ENCODE measurements at places on chromosomes 6 and 20.

DNA sequence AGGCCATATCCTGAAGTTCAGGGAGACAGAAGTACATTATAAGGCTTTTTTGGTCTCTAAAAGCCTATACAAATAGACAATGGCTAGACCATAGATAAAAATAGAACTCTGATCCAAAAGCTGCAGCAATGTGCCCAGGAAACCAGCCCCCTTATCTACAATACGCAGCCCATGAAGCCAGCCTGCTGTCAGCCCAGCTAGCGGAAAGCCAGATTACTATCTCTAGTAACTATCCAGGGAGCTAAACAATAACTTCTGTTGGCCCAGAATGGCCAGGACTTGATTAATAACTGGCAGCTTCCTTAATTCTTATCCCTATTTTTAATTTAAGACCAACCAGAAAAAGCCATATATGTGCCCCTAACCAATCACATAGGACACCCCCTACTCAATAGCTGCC lies 160.4 kb upstream of the SMLR1 start:
- DNase-seq, result no peak

- no peak for DNase-seq
Observed at GRCh38 chr6:129140526-129140925, 257.6 kb downstream of the LAMA2 start.

DNA sequence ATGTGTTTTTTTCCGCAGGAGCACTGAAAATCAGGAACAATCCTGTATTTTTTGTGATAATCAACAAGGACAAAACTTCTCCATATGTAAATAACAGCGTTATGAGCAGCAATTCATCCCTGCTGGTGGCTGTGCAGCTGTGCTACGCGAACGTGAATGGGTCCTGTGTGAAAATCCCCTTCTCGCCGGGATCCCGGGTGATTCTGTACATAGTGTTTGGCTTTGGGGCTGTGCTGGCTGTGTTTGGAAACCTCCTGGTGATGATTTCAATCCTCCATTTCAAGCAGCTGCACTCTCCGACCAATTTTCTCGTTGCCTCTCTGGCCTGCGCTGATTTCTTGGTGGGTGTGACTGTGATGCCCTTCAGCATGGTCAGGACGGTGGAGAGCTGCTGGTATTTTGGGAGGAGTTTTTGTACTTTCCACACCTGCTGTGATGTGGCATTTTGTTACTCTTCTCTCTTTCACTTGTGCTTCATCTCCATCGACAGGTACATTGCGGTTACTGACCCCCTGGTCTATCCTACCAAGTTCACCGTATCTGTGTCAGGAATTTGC lies at the start of gene TAAR6:
Gene TAAR6 (plus strand): TSS at position 102 of the 557 bp plus-strand sequence. CDS start 0 bp downstream, at position 102.
- no peak for DNase-seq

DNA sequence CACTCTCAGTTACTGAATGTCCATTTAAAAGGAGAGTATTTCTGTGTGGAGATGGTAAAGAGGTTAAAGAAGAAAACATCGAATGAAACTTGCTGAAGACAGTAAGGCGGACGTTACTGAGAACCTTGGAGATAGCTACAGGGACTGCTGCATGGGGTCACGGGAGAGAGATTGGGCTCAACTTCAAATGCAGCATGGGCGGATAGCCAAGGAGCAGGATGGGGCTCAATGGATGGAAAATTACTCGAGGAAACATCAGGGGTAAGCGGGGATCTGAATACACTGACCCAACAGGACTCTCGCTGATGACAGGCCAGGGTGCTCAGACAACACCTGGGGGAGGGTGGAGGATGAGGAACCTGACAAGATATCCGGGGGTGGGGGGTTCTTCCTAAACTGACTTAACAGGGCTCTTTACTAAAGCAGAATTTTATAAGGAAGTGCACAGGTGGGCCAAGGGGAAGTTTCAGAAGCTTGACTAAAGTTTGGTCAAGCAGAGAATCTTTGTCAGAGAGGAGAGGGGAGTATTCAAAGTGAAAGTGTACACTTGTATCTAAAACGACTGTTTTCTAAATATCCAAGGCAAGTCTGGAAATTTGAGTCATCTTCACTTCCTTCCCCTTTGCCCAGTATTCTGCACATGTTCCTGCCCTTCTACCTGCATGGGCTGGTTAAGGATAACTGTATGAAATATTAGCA lies 22.8 kb downstream of the ECT2L start:
- DNase-seq, result no peak

DNA sequence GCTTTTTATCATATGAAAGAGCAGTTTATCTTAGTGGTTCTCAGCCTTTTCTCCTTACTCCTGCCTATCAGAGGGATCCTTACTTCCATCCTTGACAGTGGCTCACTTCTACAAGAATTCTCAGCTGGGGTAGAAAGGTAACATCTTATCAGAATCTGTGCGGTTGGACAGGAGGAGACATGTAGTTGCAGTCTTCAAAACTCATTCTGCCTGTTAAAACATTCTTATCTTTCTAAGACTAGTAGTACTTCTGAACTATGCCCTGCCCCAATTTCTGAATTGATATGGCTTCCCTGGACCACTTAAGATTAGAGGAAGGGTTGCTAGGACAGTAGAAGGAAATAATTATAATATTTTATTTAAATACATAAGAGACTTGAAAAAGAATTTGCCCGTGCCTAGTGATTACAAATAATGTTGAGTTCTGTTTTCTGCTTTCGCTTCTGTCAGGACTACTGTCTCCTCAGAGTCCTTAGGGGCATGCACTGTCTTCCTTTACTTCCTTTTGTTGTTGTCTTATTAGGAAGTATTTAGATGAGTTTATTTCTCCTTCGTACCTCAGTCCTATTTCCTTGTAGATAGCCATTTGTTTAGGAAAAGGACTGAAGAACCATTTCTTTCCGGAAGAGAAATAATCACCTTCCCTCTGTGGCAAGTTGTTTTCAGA lies 24.9 kb downstream of the BLTP3A start:
- no peak for DNase-seq

GRCh38 chr20:32582659-32583580 lies 2.2 kb downstream of the NOL4L start:
- no peak for DNase-seq

DNA sequence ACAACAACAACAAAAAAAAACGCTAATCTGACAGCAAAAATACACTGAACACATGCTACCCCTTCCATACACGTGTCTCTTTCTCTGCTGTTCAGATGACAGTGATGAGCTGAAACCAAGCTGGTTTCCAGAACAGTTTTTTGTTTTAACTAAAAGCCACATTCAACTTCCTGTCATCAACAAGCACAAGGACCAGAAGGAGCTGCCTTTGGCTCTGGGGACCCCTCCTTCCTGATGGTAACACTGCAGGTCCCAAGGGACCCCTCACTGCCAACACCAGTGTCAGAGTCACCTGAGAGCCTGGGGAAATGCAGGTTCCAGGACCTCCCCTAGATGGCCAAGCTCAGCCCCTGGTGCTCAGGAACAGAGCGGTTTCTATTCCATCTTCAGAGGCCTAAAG lies 6.0 kb downstream of the CST7 start:
- DNase-seq, result no peak

DNA sequence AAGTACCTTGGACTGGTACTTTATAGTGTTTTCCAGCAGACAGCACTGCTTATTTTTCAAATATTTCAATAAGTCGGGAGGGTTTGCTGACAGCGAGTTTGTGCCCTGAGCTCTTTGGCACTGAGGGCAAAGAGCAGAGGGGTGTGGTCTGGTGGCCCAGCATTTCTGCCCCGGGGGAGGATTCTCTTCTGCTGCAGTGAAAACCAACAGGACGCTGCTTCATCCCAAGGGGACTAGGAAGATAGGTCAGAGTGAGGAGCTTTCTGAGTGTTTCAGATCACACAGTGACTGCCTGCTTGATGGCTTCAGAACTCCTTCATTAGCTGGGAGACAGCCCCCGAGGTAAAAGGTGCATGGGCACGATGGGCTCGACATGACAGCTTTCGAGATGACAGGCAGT lies 8.6 kb downstream of the ULBP2 start:
- DNase-seq, result no peak

DNA sequence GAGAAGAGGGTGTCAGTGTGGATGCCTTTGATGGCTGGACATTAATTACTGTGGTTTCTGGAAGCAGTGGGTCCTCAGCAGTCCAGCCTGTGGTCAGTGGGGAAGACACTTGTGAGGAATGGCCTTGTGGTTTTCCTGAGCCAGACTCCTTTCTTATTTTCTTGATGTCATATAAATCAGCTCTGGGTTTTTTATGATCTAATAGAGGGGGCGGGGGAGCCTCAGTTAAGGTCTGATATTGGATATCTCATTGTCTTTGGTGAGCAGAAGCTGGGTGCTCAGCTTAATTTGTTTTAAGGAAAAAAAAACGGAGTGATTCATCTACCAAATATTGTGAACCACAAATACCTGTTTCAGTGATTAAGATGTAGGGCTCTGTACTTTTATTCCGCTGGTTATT lies 62.1 kb downstream of the OTOR start:
- DNase-seq, result no peak

DNA sequence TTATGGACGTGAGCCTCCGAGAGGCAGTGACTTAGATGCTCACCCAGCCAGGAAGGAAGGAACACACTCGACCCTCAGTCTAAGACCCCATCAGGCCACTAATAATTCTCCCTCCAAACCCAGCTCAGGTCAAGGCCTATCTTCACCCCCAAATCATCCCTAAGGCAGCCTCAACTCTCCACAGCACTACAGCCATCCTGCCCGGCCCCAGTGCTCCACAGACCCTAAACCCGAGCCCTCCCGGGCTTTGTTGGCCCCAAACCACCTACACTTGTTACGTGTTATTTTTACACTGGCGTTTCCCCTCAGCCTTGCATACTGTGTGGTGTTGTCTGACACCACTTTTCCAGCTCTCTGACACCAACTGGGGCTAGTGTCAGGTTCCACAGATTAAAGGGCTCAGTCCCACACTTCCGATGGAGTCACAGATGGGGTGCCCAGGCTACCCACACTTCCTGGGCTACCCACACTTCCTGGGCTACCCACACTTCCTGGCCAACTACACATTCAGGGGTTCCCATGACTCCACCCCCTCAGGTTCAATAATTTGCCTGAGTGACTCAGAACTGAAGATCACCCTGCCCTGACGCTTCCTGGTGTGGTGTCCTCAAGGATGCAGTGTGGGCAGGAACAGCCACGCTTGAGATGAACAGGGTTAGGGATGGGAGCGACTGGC lies 25.3 kb downstream of the RBCK1 start:
- DNase-seq, result no peak

DNA sequence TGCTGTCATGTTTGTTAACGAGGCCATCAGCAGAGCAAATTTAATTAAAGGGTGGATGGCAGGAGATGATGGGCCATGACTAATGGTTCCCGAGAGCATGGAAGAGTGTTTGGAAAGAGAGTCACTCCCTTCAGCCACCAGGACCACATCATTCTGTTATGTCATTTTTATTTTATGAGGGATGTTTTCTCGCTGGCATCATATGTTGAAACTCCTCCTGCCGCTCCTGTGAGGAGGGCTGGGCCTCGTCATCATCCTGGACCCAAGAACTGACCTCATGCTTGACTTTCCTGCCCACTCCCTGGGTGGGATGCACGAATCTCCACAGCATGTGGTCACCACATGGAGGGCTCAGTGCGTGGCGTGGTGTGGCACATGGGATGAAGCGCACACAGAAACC lies 86.4 kb upstream of the FRMD1 start:
- no peak for DNase-seq

- DNase-seq, result no peak
Observed at GRCh38 chr6:91464201-91464600, 877.3 kb upstream of the MAP3K7 start.

- DNase-seq, result no peak
Observed at GRCh38 chr6:52808660-52809059, 5.0 kb upstream of the GSTA1 start.
